ENCODE measurements at places on chromosomes 6 and 20. TPM values are rescaled to one million over a fixed set of nuclear protein-coding genes. Genes with fewer than 3 reads are reported as not detected.

KIF13A gene
- total RNA-seq: 47.4 TPM

TDRD6 gene
- 1.7 TPM for total RNA-seq

SNAP25 gene
- 0.23 TPM for total RNA-seq

CCN6 gene
- not detected for total RNA-seq

PTPN1 gene
- total RNA-seq: 42.6 TPM

DDO gene
- 3.5 TPM for total RNA-seq

OPN5 gene
- not detected for total RNA-seq

GRCh38 chr6:15036690-15037245 lies 209.1 kb upstream of the JARID2 start:
- peak overlapping the region; percentile 85 for H3K27ac ChIP-seq
- H3K27me3 ChIP-seq: no peaks in the 10 kb centered on the region
- H3K36me3 ChIP-seq: no peaks in the 10 kb centered on the region
- peak overlapping the region; percentile 48 for H3K4me3 ChIP-seq
- peaks cover 7% of the 10 kb centered on the region for H3K4me1 ChIP-seq
- peak; percentile 98 for DNase-seq

DNA sequence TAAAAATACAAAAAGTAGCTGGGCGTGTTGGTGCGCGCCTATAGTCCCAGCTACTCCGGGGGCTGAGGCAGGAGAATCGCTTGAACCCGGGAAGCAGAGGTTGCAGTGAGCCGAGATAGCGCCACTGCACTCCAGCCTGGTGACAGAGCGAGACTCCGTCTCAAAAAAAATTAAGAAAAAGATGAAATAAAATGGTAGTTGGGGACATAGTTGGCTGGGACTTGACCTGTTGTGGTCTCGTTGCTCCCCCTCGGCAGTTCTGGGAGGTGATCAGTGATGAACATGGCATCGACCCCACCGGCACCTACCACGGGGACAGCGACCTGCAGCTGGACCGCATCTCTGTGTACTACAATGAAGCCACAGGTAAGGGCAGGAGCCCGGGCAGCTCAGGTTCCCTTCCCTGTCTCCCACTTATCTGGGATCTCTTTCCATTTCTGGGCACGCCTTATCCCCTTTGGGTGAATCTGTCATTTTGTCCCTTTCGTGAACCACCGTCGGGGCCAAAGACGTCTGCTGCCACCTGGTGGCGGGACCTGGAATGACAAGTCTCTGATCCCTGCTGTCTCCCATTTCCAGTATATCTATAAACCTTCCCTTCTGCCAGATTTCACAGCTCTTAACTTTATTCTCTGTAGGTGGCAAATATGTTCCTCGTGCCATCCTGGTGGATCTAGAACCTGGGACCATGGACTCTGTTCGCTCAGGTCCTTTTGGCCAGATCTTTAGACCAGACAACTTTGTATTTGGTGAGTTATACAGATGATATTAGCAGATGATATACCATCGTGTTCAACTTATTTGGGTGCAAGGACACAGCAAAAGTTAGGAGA lies 2.3 kb downstream of the TUBB start:
- no peaks in the 10 kb centered on the region for H3K27me3 ChIP-seq
- peaks cover 46% of the 10 kb centered on the region for H3K36me3 ChIP-seq
- H3K4me3 ChIP-seq: peak overlapping the region; percentile 68
- H3K4me1 ChIP-seq: peaks cover 26% of the 10 kb centered on the region

- no peaks in the 10 kb centered on the region for H3K4me1 ChIP-seq
- H3K36me3 ChIP-seq: no peaks in the 10 kb centered on the region
- no peak for DNase-seq
These were observed 161.7 kb downstream of the ERMARD start for GRCh38 chr6:169913096-169913638.

DNA sequence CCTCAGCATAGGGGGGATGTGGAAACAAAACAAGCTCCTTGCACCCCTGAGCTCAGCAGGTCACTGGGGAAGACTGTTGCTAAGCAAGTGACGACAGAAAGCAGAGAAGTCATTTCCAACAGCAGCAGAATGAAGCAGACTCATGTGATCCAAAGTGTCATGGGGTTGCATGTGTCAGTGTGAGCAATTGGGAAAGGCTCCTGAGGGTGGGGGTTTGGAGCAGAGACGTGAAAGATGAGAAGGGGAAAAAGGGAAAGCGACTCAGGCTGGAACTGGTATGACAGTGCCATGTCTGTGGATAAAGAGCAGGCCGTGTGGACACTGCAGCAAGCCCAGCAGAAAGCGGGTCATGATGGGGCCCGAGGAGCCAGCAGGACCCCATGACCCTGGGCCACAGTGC lies 363.9 kb downstream of the PREX1 start:
- H3K36me3 ChIP-seq: no peaks in the 10 kb centered on the region
- H3K4me1 ChIP-seq: no peaks in the 10 kb centered on the region
- DNase-seq: peak; percentile 20
- H3K27me3 ChIP-seq: no peaks in the 10 kb centered on the region

GRCh38 chr6:34248727-34249468 lies at the start of gene SMIM29:
Gene SMIM29 (minus strand): TSS chr6:34249006. CDS start chr6:34247791, 1,215 bp downstream.
- H3K36me3 ChIP-seq: no peaks in the 10 kb centered on the region
- no peaks in the 10 kb centered on the region for H3K27me3 ChIP-seq
- peaks cover 20% of the 10 kb centered on the region for H3K4me1 ChIP-seq

GRCh38 chr6:53795702-53796450 lies 1.1 kb downstream of the LRRC1 start:
- H3K4me3 ChIP-seq: peak overlapping the region; percentile 73
- H3K4me1 ChIP-seq: peaks cover 21% of the 10 kb centered on the region
- peaks cover 28% of the 10 kb centered on the region for H3K27me3 ChIP-seq
- H3K27ac ChIP-seq: peak overlapping the region; percentile 46
- H3K36me3 ChIP-seq: no peaks in the 10 kb centered on the region
- no peak for DNase-seq

DNA sequence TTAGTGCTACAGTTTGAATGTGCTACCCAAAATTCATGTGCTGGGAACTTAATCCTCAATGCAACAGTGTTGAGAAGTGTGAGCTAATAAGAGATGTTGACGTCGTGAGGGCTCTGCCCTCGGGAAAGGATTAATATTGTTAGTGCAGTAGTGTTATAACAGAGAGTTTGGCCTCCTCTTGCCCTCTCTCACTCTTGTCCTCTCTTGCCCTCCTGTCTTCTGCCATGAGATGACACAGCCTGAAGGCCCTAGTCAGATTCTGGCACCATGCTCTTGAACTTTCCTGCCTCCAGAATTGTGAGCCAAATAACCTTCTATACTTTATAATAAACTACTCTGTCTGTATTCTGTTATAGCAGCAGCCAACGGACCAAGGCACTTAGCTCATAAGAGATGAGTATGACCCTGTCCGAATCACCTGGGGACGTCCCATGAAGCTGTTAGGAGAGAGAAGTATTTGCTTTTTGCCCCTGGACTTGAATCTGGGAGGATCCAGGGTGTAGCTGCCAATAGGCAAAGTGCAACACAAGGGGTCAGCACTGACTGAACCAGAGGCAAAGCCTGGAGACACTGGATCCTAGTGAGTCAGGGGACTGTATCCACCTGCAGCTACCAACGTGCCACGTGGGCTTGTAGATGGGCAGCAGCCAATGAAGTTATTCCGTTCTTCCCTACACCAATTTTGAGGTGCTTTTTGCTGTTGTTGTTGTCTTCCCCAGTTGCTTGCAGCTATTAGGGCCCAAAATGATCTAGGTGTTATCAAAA lies 233.7 kb downstream of the THBS2 start:
- no peaks in the 10 kb centered on the region for H3K27me3 ChIP-seq
- no peaks in the 10 kb centered on the region for H3K36me3 ChIP-seq
- no peaks in the 10 kb centered on the region for H3K4me1 ChIP-seq
- H3K27ac ChIP-seq: no peak overlapping the region
- no peak for DNase-seq

DNA sequence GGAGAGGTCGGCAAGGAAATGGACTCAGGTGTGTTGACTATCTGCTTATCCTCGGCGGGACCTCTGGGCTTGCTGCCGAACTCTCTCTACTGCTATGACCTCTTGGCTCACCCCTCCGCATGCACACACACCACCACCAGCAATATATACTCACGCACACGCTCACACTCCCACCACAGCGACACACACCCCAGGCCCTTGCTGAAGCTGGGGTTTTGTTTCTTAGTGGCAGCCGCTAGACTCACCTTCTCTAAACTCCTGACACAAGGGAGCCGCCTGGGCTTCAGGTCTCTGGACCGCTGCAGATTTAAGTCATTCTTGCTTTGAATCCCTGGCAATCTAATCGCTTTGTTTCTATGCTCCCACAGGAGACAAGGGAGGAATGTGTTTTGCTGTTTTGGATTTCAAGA lies 59.4 kb upstream of the BACH2 start:
- no peak for DNase-seq
- no peak overlapping the region for H3K4me3 ChIP-seq
- H3K27ac ChIP-seq: no peak overlapping the region
- H3K4me1 ChIP-seq: no peaks in the 10 kb centered on the region
- no peaks in the 10 kb centered on the region for H3K36me3 ChIP-seq

DNA sequence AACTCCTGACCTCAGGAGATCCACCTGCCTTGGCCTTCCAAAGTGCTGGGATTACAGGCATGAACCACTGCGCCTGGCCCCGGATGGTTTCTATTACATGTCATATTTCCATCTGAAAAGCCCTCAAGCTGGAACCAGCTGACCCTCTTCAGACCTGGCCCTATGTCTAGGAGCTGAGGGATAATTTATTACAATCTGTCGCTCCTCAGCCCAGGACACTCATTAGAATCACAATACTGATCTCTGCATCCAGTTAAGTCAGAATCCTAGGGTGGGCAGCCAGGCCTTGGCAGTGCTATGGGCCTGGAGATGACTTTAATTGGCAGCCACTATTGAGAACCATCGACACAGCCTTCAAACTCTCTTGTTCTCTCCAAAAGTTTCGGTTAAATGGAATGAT lies 162.6 kb upstream of the SNX9 start:
- H3K36me3 ChIP-seq: no peaks in the 10 kb centered on the region
- H3K27ac ChIP-seq: no peak overlapping the region
- H3K4me1 ChIP-seq: no peaks in the 10 kb centered on the region
- no peak for DNase-seq

GRCh38 chr6:30981942-30982772 lies 1.4 kb upstream of the MUC21 start:
- peak overlapping the region; percentile 27 for H3K4me3 ChIP-seq
- no peaks in the 10 kb centered on the region for H3K36me3 ChIP-seq
- peak overlapping the region; percentile 30 for H3K27ac ChIP-seq
- peaks cover 9% of the 10 kb centered on the region for H3K4me1 ChIP-seq

DNA sequence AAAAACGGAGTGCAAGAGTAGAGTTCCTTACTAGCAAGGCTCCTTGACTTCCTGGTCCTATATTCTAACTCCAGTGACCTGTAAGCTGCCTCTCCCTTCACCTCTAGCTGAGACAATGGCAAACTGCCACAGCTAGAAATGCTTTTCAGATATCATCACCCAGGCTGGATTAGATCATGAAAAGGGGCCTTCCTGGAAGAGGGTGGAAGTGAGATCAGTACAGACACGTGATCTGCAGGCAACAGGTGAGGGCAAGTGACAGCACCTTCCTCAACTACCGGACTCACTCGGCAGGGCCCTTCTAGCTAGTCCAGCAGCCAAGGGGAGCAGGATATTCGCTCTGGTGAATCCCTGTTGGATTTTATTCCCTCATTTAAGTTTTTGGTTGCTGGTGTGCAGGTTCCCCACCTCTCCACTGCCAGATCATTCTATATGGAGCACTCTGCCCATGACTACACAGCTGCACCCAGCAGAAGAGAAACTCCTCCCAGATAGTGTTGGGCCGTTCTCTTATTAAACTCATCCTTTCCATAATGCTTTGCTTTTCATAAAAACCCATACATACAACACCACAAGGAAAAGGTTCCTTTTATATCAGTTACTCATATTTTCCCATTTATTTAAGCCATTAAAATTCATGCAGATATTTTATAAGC lies 26.4 kb upstream of the FAM83C start:
- DNase-seq: peak; percentile 58
- peaks cover 11% of the 10 kb centered on the region for H3K4me1 ChIP-seq
- no peak overlapping the region for H3K4me3 ChIP-seq
- H3K27me3 ChIP-seq: no peaks in the 10 kb centered on the region
- no peaks in the 10 kb centered on the region for H3K36me3 ChIP-seq
- H3K27ac ChIP-seq: peak overlapping the region; percentile 72

DNA sequence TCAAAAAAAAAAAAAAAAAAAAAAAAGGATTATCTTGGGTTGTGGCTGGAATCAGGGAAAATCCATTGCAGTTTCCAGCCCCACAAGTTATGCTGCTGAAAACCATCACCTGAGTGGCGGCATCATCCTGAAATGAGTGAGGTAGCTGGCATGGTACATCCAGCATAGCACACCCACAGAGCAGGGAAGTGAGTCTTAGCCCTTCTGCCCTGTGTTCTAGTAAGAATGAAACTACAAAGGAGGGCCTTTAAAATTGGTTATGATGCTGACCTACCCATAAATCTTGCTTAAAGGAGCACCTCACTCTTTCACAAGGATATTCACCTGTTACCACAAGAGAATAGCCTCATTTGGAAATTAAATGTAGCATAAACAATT lies 119.2 kb downstream of the NFATC2 start:
- H3K27ac ChIP-seq: no peak overlapping the region
- no peak for DNase-seq
- H3K4me3 ChIP-seq: no peak overlapping the region
- H3K27me3 ChIP-seq: no peaks in the 10 kb centered on the region

Data from gastrocnemius medialis (tissue), 4 donors.